Aorta (tissue), 5 donors: ENCODE measurements at places on chromosomes 4 and X. TPM values are rescaled to one million over a fixed set of nuclear protein-coding genes. Genes with fewer than 3 reads are reported as not detected.

Gene MAP7D2
- 0.36 TPM for total RNA-seq

DNA sequence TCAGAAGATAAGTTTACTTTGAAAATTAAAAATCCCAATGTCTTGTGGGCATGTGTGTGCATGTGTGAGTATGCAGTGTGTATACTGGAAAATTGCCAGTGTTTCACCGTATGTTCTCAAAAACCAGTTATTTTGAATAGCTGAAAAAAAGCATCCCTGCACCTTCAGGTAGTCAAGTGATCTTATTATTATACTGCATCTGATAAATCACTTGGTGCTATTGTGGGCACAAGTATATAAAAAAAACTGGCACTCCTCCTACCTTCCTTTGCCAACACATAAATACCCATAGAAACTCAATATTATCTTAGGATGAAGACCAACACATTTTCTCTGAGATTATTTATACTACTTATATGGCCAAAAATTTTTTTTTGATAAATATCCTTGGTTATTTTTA lies 91.5 kb upstream of the MAP9 start:
- DNase-seq = no peak
- peaks cover 2% of the 10 kb centered on the region for H3K4me1 ChIP-seq
- no peak overlapping the region for H3K4me3 ChIP-seq
- no peaks in the 10 kb centered on the region for H3K36me3 ChIP-seq

- no peak overlapping the region for H3K27ac ChIP-seq
- no peaks in the 10 kb centered on the region for H3K4me1 ChIP-seq
- H3K36me3 ChIP-seq = no peaks in the 10 kb centered on the region
- no peaks in the 10 kb centered on the region for H3K27me3 ChIP-seq
These were observed 734.6 kb upstream of the TENM3 start for GRCh38 chr4:181508601-181509000.

Gene CHRDL1
- 38.6 TPM for total RNA-seq

Gene ATP1B4
- not detected for total RNA-seq

GRCh38 chrX:71623714-71624113 lies 5.4 kb upstream of the CXCR3 start:
- DNase-seq = no peak
- H3K27ac ChIP-seq = no peak overlapping the region
- H3K4me1 ChIP-seq = no peaks in the 10 kb centered on the region
- no peaks in the 10 kb centered on the region for H3K36me3 ChIP-seq
- H3K27me3 ChIP-seq = no peaks in the 10 kb centered on the region

DNA sequence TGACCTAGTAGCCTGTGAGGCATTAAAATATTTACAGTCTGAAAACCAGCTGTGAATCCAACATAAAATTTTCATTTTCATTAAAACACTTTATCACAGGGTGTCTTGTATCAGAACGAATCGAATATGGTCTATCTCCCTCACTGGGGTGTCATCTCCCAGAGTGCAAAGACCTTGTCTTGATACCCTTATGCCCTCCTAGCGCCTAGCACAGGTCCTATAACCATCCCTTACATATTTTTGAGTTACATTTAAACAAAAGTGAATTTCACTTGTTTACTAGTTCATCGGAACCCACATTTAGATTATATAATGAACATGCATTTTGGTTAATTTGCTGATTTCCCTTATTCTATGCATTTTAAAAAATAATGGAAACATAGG lies 14.0 kb downstream of the DIPK2B start:
- no peaks in the 10 kb centered on the region for H3K4me1 ChIP-seq
- H3K27me3 ChIP-seq = no peaks in the 10 kb centered on the region
- no peaks in the 10 kb centered on the region for H3K36me3 ChIP-seq
- H3K4me3 ChIP-seq = no peak overlapping the region

GRCh38 chr4:73620115-73620792 lies at the start of gene RASSF6:
Gene RASSF6, minus strand, starts transcription at chr4:73620436. Its CDS starts 8,641 bp downstream, at chr4:73611795.
- no peaks in the 10 kb centered on the region for H3K4me1 ChIP-seq
- no peaks in the 10 kb centered on the region for H3K27me3 ChIP-seq
- H3K4me3 ChIP-seq = no peak within 1 kb of the TSS
- H3K27ac ChIP-seq = no peak within 1 kb of the TSS
- H3K36me3 ChIP-seq = no peaks in the 10 kb centered on the region

GRCh38 chr4:141932490-141932889 lies 296.1 kb downstream of the IL15 start:
- no peak overlapping the region for H3K27ac ChIP-seq
- no peaks in the 10 kb centered on the region for H3K4me1 ChIP-seq
- no peak for DNase-seq
- no peaks in the 10 kb centered on the region for H3K36me3 ChIP-seq
- no peak overlapping the region for H3K4me3 ChIP-seq

Gene AR
- 17.9 TPM for total RNA-seq

DNA sequence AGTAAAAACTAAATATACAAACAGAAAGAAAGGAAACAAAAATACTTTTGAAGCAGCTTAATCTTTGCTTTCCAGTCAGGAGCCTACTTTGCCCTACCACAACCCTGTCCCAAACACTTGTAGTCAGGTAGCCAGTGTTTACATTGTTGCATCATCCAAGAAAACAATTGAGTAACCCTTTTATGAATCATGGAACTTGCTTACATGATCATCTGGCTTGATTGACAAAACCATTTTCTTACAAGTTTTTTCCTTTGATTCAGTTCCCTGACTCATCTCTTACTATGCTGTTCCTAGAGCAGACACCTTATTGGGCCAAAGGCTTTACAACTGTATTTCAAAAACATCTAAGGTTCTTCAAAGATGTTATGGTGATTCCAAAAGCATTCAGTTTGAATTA lies 740.1 kb downstream of the KLHL13 start:
- H3K27ac ChIP-seq = no peak overlapping the region
- H3K36me3 ChIP-seq = no peaks in the 10 kb centered on the region
- no peak overlapping the region for H3K4me3 ChIP-seq
- no peaks in the 10 kb centered on the region for H3K4me1 ChIP-seq
- no peaks in the 10 kb centered on the region for H3K27me3 ChIP-seq

GRCh38 chr4:1510931-1511330 lies 104.7 kb upstream of the NKX1-1 start:
- no peak overlapping the region for H3K27ac ChIP-seq
- no peaks in the 10 kb centered on the region for H3K36me3 ChIP-seq
- H3K4me1 ChIP-seq = no peaks in the 10 kb centered on the region
- no peaks in the 10 kb centered on the region for H3K27me3 ChIP-seq
- peak; percentile 22 for DNase-seq

GRCh38 chr4:108426493-108426892 lies 193.9 kb upstream of the RPL34 start:
- H3K27me3 ChIP-seq = no peaks in the 10 kb centered on the region
- H3K4me3 ChIP-seq = no peak overlapping the region
- no peak overlapping the region for H3K27ac ChIP-seq
- H3K36me3 ChIP-seq = no peaks in the 10 kb centered on the region
- DNase-seq = no peak

- no peak overlapping the region for H3K4me3 ChIP-seq
- no peaks in the 10 kb centered on the region for H3K4me1 ChIP-seq
- no peaks in the 10 kb centered on the region for H3K27me3 ChIP-seq
- no peaks in the 10 kb centered on the region for H3K36me3 ChIP-seq
- DNase-seq = no peak
- H3K27ac ChIP-seq = no peak overlapping the region
These were observed 108.9 kb upstream of the TEX13D start for GRCh38 chrX:124223524-124223923.

Gene GLUD2
- total RNA-seq = 1.6 TPM

DNA sequence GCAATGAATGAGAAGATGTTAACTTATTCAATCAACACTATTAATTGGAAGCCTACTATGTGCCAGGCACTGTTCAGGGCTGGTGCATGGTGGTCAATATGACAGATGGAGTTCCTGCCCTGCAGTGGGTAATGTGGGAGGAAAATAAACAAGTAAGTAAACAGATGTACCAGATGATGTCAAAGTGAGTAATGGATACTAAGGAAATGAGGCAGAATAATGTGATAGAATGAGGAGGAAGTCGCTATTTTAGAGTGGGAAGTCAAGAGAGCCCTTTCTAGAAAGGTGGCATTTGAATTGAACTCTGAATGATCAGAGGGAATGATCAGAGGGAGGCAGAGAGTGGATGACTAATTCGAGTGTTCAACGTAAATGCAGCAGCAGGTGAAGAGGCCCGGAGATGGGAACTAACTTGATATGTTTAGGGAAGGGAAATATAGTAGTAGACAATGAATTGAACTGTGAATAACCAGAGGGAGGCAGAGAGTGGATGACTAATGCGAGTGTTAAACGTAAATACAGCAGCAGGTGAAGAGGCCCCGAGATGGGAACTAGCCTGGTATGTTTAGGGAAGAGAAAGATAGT lies 48.3 kb downstream of the HMGB3 start:
- no peaks in the 10 kb centered on the region for H3K27me3 ChIP-seq
- H3K4me3 ChIP-seq = no peak overlapping the region
- H3K27ac ChIP-seq = no peak overlapping the region
- DNase-seq = no peak

DNA sequence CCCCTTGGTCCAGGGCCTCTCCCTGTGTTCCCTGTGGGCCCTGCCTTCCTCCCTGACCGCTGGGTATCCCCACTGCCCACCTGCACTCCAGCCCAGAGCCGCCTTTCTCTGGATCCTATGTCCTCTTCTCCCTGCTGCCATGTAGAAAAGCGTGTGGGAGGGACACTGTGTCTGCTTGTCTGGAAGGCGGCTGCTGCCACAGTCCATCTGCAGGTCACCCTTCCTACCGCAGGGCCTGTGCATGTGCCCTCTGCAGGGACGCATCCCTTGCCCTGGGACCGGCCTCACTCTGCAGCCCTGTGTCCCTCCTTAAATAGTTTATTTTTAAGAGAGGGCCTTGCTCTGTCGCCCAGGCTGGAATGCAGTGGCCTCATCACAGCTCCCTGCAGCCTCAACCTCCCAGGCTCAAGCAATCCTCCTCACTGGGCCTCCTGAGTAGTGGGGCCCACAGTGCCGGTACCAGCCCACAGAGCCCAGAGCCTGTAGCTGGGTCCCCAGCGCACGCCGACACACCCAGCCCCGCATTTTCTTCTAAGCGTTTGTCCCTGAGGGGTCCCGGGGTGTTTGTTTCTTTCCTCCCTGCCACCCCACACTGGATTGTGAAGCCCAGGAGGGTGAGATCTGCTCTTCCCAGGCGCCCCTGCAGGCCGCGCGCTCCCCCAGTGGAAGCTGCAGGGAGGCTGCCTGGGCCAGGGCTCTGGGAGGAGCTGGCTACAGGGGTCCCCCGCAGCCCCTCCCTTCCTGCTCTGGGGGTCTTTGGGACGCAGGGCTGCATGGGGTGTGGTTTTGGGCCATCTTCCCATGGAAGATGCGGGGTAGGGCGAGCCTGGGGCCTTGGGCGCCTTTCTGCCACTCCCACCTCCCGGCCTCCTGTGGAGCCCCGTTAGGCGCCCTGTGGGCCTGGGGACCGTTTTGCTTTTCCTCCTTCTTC lies 12.8 kb upstream of the NAT8L start:
- H3K4me3 ChIP-seq = no peak overlapping the region
- H3K27me3 ChIP-seq = no peaks in the 10 kb centered on the region
- H3K36me3 ChIP-seq = no peaks in the 10 kb centered on the region
- no peak overlapping the region for H3K27ac ChIP-seq

GRCh38 chr4:48250343-48250742 lies 19.3 kb downstream of the TEC start:
- H3K27me3 ChIP-seq = no peaks in the 10 kb centered on the region
- H3K27ac ChIP-seq = no peak overlapping the region
- H3K36me3 ChIP-seq = no peaks in the 10 kb centered on the region
- H3K4me3 ChIP-seq = no peak overlapping the region
- no peaks in the 10 kb centered on the region for H3K4me1 ChIP-seq

GRCh38 chr4:155999725-156000124 lies 46.1 kb upstream of the CTSO start:
- no peak overlapping the region for H3K4me3 ChIP-seq
- H3K27ac ChIP-seq = no peak overlapping the region
- H3K4me1 ChIP-seq = no peaks in the 10 kb centered on the region
- no peak for DNase-seq
- no peaks in the 10 kb centered on the region for H3K36me3 ChIP-seq

DNA sequence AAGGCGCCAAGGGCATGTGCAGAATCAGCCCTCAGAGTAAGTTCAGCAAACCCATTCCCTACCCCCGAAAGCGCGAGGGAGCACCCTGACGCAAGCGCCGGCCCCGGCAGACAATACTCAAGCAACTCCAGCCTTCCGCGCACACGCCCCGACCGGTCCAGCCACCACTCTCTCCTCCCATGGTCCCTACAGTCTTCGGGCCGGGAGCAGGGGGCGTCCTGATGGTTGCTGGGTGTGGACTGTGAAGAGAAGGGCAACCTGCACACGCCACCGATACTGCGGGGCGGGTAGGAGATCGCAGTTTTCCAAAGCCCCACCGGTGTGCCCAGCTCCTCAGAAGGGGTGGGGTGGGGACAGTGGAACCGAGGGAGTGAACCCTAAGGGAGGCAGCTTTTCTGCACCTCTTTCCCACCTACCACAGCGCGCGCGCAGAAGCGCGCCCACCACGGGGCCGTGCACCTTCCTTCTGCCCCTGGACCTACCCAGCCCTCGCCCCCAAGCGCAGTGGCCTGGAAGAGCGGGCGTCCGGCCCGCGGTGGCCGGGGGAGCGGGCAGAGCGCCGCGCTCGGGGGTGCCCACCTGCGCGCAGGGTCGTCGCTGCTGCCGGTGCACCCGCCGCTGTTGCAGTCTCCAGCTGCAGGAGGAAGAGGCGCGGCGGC lies 650.2 kb upstream of the DIPK2B start:
- peak; percentile 47 for DNase-seq
- no peaks in the 10 kb centered on the region for H3K27me3 ChIP-seq
- H3K36me3 ChIP-seq = no peaks in the 10 kb centered on the region
- H3K4me3 ChIP-seq = peak overlapping the region; percentile 21
- H3K27ac ChIP-seq = no peak overlapping the region

- no peaks in the 10 kb centered on the region for H3K27me3 ChIP-seq
- DNase-seq = no peak
- no peak overlapping the region for H3K27ac ChIP-seq
- no peaks in the 10 kb centered on the region for H3K4me1 ChIP-seq
- H3K36me3 ChIP-seq = no peaks in the 10 kb centered on the region
These were observed 183.7 kb upstream of the LDB2 start for GRCh38 chr4:17082186-17082585.

GRCh38 chrX:115563633-115564162 lies 2.7 kb downstream of the PLS3 start:
- no peaks in the 10 kb centered on the region for H3K36me3 ChIP-seq
- no peaks in the 10 kb centered on the region for H3K27me3 ChIP-seq
- DNase-seq = no peak
- no peaks in the 10 kb centered on the region for H3K4me1 ChIP-seq

DNA sequence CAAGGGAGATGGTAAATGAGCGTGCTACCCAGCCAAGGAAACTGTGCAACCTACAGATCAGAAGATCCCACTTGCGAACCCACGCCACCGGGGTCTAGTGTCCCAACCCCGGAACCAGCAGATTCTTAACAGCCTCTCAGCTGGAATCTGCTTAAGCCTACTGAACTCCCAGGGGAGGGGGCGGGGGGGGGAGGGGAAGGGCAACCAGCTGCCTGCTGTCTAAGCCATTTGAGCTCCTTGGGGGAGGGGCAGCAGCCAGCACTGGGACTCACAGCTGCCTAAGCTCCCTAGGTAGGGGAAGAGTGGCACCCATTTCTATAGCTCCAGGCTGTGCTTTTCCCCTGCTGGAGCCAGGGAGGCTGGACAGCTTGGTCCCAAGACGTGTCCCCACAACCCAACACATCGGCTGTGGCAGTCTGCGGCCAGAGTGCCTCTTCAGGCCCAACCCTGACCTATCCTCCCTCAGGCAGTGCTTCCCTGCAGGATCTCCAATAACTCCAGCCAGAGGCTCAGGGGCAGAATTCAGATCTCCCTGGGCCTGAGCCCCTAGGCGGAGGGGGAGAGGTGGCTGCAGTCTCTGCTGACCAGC lies 289.2 kb downstream of the LDB2 start:
- H3K4me3 ChIP-seq = no peak overlapping the region
- no peaks in the 10 kb centered on the region for H3K36me3 ChIP-seq
- H3K27me3 ChIP-seq = no peaks in the 10 kb centered on the region
- DNase-seq = no peak
- no peak overlapping the region for H3K27ac ChIP-seq
